ENCODE measurements at places on chromosomes 4 and X.
A peak's percentile ranks its signal among the peaks of the same experiment; 100 is the strongest.

DNA sequence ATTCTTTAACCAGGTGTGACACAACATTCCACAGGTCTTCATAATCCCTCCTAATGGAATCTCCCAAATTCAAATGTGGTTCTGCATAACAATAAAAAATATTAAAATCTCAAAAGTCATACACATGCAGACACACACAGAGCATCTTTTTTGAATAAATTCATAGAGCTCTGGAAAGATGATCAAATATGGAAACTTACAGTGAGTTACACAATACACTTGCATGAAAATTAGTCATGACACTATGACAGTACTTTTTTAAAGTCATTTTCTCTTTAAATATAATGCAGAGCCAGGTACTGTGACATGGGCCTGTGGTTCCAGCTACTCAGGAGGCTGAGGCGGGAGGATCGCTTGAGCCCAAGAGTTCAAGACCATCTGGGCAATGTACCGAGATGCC is 38.9 kb downstream of the DDX60L start:
- DNase-seq, result no peak

- no peak for DNase-seq
Observed at GRCh38 chr4:97912156-97912555, 231.1 kb downstream of the STPG2 start.

GRCh38 chrX:64377753-64378152 is 17.5 kb downstream of the MTMR8 start:
- no peak for DNase-seq

- DNase-seq, result no peak
Observed at GRCh38 chrX:15549189-15550012, 48.8 kb downstream of the BMX start.

GRCh38 chr4:100284129-100284880 is 94.0 kb upstream of the DDIT4L start:
- no peak for DNase-seq

DNA sequence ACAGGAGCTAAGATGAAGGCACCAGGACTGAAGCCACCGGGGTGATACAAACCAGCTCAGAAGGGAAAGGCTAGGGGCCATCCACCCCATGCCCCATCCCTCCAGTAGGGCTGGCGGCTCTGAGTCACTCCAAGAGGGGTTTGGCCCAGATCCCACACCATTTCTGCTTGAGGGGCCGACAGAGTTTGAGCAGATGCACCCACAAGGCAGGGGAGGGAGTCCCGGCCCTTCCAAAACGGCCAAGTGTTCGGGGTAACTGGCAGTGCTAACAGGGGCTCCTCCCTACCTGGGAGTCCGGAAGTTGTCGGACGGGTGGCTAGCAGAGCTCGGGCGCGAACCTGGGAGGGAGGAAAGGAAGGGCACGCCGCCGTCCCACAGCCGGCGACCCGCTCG is 412 bp downstream of the SLC10A3 start:
- DNase-seq, result no peak

- no peak for DNase-seq
Observed at GRCh38 chr4:110668463-110669235, 45.8 kb upstream of the PITX2 start.

GRCh38 chr4:121951521-121952110 is at the start of gene TRPC3:
TRPC3 (minus strand) TSS chr4:121952060; CDS start chr4:121951680, 380 bp downstream.
- no peak for DNase-seq

DNA sequence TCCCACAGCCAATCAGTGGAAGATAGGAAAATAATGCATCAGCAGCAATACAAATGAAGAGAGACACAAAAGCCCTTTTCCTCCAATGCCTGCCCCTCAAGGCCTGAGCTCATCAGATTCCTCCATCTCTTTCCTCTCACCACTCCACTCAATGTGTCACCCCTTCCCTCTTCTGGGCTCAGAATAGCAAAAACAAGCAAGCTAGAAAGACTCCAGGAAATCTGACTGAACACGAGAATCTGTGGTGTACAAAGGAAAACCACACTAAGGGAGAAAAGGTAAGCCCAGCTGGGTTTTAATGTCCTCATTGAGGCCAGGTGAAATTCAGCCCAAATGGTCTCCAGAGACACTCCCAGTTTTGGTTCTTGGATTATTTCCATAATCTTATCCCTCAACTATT is 46.3 kb downstream of the ARHGEF9 start:
- DNase-seq, result no peak

DNA sequence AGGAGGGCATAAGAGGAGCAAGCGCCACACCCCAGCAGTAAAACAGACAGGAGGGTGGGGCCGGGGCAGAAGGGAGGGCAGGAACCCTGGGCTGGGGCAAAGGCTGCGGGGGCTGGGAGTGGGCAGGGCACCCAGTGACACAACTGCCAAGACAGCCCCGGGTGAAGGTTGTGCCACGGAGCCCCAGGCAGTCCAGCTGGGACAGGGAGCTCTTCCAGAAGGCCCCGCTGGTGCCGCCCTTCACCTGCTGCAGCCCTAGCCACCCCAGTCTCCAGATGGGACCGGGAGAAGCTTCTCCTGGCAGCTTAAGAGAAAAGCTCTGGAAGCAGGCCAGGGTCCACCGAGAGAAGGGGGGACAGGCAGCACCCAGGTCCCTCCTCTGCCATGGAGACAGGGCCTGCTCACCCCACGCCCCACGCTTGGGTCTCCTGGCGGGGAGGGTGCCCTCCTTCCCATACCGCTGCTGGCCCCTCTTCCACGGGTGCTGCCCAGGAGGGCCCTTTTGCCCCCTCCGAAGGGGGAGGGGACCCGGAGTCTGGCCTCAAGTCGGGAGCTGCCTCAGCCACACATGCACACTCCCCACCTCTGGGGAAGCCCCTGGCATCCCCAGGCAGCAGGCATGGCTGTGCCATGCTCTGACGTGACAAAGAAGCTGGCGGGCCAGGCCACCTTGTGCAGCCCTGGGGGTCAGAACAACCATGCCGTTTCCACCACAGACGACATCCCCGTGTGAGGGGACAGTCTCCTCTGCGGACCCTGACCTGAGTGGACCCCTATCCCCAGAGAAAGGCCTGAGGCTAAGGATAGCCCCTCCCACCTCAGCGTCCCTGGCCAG is 1.5 kb downstream of the DGKQ start:
- no peak for DNase-seq

- DNase-seq, result no peak
Observed at GRCh38 chr4:95547715-95548471, 880 bp downstream of the UNC5C start.

DNA sequence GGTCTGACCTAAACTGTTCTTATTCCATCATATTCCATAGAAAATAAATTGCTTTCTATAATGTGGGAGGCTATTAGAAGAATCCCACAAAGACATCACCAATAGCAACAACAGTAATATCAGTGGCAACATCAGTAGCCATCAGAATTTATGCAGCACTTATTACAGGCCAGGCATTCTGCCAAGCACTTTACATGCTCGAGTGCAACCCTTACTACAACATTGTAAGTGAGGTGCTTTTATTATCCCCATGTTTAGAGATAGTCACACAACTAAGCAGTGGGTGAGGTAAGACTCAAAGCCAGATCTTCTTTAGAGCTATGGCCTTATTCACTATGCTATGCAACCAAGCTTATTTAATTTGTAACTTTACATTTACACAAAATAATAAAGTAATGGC is 317.1 kb upstream of the BMP3 start:
- no peak for DNase-seq

DNA sequence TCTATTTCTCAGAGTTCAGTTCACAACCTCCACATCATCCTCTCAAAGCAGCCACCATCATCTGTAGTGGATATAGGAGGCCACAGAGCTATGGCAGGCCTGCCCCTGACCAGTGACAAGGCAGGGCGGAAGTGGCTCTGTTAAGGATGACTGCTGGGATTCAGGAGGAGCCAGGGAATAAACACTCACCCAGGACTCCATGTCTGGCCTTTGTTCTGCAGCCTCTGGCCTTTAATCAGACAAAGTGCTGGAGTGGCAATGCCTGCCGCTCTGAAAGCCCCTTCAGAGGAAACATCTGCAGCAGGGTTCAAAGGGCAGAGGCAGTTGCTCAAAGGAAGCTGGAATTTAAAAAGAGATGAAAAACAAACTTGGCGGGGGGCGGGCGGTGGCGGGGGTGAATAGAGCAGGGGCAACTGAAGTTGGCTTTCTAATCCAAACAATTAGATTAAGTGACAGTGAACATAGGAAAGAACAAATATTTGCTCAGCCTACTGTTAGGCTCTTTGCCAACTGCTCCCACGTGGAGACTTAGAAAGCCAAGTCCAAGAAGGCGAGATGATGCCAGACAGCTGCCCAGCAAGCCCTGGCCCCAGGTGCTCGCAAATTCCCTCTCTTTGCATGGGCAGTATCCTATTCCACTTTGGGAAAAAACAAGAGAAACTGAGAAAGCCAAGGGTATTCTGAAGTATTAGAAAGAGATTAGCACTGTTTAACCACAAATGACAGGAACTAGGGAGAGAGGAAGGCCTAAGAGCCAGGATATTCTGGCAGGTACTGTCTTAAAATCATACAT is 5.5 kb downstream of the MPP1 start:
- no peak for DNase-seq

- DNase-seq, result no peak
Observed at GRCh38 chr4:37858872-37859271, 32.0 kb upstream of the TBC1D1 start.

GRCh38 chr4:82589756-82590155 is 28.0 kb upstream of the TMEM150C start:
- DNase-seq, result no peak

GRCh38 chr4:32485956-32486355 is 1765.8 kb downstream of the PCDH7 start:
- DNase-seq, result peak; percentile 3

GRCh38 chr4:182400081-182400480 is 156.9 kb downstream of the TENM3 start:
- no peak for DNase-seq

GRCh38 chr4:106541253-106541652 is 172.7 kb upstream of the GIMD1 start:
- no peak for DNase-seq

- DNase-seq, result no peak
Observed at GRCh38 chr4:181259081-181259709, 984.0 kb upstream of the TENM3 start.

DNA sequence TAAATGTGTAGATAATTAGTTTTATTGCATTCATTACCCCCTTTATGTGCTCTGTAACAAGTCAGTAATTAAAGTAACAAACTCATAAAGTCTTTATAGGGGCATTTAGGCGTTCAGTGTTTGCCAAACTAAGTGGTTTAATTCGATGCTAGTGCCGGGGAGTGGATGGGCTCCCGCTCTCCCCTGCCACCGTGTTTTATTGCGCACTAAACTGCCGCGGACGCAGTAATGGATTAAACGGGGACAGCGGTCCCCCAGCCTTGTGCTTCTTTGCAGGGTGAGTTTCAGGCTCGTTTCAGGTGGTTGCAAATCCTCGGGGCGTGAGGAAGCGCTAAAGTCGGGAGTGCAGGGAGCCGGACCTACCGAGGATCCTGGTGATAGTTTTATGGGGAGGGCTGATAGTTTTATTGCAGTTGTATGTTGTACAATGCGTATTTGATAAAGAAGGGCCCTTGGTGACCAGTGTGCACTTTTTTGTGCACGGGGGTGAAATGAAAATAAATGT is 1.6 kb upstream of the PHOX2B start:
- no peak for DNase-seq

GRCh38 chrX:42694260-42694815 is 83.6 kb downstream of the PPP1R2C start:
- no peak for DNase-seq

GRCh38 chrX:14125462-14125861 is 95.8 kb upstream of the GEMIN8 start:
- no peak for DNase-seq

GRCh38 chrX:68874076-68874475 is 45.3 kb downstream of the EFNB1 start:
- no peak for DNase-seq

DNA sequence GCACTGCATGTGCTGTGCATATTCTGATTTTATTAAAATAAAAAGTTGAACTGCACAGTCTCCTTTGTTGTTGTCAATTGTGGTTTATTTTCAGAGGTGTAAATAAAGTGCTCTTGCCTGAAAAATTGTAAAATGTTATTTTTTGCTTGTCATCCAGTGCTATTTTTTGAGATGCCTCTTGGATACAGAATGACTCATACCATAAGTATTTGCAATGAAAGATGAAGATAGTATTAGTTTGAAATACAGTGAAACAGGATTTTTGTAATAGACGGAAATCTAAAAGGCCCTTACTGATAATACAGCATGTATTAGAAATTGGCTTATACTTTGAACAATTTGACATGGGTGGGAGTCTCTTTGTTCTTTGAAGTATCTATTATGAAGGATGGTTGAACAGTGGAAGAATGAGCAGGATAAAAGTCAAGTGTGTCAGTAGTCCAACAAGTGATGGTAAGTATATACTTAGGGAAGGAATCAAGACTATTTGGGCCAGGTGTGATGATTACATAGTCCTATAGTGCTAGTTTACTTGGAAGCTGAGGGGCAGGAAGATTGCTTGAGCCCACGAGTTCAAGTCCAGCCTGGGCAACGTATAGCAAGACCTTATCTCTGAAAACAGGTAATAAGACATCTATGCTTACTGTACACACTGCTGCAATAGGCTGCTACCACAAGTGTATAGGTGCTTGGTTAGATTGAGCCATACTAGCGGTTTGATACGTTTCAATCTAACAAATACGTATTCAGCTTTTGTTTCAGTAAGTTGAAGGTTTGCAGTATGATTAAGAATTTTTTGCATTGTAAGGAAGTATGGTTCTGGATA is 16.4 kb downstream of the DDX3X start:
- DNase-seq, result no peak

DNA sequence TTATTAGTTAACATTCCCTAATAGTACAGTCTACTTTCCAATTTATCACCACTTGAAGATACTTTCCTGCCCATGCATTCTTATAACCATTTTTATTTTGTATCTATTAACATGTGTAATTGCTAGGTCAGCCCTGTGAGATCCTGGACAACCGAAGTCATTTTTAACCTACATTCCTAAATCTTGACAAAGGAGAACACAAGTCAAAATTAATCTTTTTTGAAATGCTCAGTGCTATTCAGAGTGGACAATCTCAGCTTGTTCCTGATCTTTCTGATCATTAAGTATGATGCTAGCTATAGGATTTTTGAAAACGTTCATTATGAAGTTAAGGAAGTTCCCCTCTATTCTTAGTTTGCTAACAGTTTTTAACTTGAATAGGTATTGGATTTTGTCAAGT is 37.5 kb downstream of the ANXA10 start:
- no peak for DNase-seq

Data from urinary bladder (tissue), 4 donors.